Stimulated activated CD4-positive, alpha-beta T cell treated with anti-CD3 and anti-CD28 coated beads, Interleukin-12 subunit alpha, Interleukin-12 subunit beta, amount 100 ng/mL, for 48 hours (primary cell): ENCODE measurements at places on chromosomes 7 and 10.

GRCh38 chr7:138755842-138756590 lies 41.8 kb upstream of the TMEM213 start:
- DNase-seq, result no peak

DNA sequence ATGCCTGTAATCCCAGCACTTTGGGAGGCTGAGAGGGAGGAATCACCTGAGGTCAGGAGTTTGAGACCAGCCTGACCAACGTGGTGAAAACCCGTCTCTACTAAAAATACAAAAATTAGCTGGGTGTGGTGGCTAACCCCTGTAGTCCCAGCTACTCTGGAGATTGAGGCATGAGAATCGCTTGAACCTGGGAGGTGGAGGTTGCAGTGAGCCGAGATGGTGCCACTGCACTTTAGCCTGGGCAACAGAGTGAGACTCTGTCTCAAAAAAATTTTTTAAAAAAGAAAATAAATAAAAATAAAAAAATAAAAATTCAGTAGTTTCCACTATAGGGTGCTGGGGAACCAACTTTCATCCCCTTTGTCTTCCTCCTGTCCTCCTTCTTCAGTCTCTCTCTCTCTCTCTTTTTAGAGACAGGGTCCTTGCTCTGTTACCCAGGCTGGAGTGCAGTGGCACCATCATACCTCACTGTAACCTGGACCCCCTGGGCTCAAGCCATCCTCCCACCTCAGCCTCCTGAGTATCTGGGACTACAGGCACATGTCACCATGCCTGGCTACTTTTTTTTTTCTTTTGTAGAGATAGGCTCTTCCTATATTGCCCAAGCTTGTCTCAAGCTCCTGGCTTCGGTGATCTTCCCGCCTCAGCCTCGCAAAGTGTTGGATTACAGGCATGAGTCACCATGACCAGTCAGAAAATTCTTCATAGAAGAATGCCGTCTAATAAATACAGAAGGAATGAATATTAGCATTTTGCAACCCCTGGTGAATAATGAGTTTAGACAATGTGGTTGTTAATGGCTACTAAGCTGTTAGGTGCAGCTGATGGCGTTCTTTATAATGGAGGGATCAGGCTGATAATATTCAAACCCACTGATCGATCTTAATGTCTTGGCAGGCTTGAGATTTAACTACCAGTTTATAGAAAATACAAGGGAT lies 20.6 kb downstream of the RBM20 start:
- no peak for DNase-seq

DNA sequence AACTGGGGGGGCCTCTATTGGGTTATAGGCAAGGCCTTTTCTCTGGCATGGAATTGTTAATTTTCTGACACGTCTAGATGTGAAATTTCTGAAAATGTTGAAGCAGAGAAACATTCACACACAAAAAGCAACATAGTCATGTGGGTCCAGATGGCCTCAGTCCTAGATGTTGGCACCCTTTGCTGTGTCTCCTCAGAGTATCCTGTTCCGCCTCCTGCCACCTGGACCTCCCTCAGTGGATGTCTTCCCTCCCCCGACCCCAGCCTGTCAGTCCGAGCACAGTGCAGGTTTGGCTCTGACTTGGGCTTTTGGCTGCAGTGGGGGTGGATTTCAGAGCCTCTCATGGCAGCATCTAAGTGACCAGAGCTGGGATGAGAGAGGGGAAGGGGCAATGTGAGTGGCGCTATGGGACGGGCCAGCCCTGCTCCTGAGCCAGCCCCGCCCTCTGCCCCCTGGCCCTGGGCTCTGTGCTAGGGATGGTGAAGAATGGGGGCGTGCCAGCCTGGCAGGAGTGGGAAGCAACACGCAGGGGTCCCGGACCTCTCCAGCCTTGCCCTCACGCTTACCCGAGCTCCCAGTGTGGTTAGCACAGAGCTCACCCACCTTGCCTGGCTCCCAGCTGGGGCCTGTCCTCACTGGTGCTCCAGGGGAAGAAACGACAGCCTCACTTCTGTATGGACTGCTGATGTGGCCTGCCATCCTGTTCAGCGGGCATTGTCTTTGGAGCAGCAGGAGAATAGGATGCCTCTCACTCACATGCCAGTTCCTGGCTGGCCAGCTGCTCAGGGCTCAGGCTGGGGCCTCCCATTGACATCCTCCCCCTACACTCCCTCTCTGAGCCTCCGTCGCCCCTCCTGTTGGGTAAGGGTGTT lies 6.2 kb downstream of the ATP6V0E2 start:
- no peak for DNase-seq

DNA sequence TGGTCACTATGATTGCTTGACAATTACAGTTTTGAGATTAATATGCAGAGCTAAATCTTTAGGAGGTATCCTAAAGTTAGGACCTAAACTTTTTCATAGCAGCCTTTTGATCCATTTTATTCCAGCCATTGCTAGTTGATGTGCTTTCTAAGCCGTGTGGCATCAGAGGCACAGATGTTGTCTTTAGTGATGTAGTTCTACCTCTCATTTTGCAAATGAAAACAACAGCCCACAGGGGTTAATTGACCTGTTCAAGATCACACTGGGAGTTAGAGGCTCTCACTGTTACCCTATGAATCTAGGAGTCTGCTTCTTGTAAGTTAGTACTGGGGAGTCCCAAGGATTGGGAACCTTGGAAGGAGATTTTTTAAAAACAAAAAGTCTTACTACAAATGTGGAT lies 10.6 kb downstream of the AUTS2 start:
- no peak for DNase-seq

- no peak for DNase-seq
Observed at GRCh38 chr10:114095559-114096337, 52.1 kb downstream of the ADRB1 start.

GRCh38 chr10:987620-987869 lies 689 bp upstream of the GTPBP4 start:
- no peak for DNase-seq

GRCh38 chr7:107405559-107405958 lies 64.3 kb upstream of the GPR22 start:
- no peak for DNase-seq

DNA sequence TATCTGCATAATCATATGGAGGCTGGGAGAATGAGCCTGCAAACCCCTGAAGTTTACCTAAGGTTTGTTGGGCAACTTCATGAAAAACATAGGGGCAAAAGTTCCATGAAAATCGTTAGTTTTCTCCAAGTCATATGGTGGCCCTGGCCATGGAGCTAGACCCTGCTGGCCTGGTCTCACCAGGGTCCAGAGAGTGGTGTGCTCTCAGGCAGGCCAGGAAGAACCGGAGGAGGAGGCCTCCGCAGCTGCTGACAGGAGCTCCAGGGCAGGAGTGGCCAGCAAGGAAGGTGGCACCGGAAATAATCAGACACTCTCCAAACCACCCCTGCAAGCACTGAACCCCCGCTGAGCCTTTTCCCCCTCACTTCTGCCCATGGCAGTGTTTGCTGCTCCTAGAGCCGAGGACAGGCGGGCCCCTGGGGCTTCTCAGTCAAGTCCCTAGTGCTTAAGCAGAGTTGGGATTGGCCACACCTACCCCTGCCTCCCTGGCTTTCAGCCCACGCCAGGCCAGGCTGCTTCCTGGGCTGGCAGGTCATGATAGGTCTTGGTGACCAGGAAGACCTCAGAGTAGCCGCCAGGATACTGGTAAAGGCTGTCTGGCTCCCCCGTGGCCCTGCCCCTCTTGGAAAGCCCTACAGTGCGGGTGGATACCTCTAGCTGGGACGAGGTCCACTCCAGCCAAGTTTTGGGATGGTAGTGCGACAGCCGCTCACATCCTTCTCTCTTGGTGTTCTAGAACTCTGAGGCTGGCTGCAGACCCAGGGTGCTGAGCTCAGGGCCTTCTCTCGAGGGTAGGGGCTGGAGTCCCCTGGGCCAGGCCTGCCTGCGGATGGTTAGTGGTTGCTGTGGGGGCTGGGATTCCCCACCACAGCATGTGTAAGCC lies 242.8 kb downstream of the MGMT start:
- no peak for DNase-seq

DNA sequence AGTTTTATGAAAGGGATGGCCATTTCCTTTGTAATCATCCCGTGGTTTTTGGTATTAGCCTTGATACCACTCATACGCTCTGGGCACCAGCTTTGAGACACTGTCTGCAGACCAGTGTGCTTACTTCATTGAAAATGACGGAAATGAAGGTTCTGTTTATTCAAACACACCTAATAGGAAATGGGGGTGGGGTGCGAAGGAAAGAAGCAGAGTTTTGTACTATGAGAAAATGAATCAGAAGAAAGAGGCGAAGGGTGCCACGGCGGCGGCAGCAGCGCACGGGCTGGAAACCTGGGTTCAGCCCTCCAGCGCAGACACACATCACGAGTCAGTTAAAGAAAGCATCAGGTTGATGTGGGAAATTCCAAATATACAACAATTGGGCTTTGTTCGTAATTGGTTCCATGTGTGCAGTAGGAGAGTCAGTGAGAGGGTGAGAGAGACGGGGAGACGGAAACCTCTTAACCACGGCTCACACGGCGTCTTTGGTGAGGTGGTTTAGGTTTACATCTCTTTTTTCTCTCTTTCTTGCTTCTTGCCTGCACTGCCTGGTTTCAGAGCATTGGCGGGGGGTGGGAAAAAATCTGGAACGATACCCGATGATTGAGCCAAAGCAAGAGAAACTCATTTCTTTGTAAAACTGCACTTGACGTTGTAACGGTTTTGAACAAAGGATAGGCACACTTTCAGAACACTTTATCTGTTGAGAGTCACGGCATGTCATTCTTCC lies 321.2 kb downstream of the FRMD4A start:
- DNase-seq, result peak; percentile 60

GRCh38 chr10:17586821-17587234 lies 30.3 kb downstream of the HACD1 start:
- DNase-seq, result no peak

DNA sequence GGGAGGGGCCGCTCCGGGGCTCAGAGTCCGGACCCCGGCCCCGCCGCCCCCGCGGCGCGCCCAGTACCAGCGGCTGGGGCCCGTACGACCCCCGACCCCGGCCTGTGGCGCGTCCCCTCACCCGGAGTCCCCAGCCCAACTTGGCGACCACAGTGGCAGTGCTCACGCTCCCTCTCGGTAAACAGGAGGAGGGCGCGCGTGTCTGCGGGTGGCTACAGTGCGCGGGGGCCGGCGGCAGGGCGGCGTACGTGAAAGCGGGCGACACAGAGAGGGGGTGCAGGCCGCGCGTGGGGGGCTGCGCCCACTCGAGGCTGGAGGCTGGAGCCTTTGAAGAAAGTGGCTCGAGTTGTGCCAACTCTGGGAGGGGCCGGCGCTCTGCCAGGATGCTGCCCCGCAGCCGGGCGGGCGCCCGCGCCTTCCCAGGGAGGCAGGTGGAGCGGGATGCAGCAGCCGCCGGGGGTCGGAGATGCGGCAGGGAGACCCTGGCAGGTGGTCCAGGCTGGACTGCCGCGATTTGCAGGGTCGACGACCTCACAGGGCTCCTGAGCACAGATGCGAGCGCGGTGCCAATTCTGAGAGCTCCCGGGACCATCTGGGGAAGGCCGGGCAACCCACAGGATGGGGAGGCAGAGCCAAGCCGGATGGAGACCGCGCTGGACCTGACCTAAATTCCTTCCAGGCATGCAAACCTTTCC lies 655 bp downstream of the PTPRE start:
- no peak for DNase-seq

GRCh38 chr10:44316187-44316921 lies 68.5 kb downstream of the CXCL12 start:
- no peak for DNase-seq

GRCh38 chr7:134071355-134072331 lies 55.5 kb upstream of the LRGUK start:
- no peak for DNase-seq

DNA sequence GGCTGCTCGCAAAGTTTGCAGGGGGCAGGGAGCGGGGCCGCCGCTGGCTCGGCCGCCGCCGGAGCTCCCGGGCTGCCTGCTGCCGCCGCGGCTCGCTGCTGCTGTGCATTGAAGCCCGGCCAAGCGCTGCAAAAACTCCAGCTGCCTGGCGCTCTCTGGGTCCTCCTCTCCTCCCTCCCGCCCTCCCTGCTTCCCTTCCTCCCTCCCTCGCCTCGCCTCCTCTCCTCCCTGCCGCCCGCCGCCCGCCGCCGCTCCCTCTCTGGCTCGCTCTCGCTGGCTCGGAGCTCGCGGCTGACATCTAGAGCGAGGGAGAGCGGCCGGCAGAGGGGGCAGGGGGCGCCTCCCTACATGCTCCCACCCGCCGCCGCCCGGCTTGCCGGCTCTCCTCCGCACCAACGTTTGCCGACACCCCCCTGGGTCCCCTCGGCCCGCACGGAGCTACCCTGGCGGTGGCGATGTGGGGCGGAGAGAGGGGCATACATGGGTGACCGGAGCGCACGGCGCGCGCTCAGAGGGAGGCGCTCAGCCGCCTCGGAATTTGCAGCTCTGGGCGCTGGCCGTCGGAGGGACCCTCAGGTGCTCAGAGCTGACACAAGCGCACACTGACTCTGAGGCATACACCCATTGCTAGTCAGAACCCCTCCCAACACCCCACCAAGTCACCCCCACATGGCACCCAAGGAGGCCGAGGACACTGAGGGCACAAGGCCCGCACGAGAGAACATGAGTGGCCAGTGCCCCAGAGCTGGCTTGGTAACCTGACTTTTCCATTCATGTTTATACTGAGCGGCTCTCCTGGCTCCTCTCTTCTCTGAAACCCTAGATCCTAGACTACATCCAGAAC lies 1.2 kb upstream of the PLXNA4 start:
- DNase-seq, result no peak

GRCh38 chr7:22441157-22441556 lies 58.8 kb downstream of the STEAP1B start:
- DNase-seq, result no peak

GRCh38 chr10:98377001-98377400 lies 38.0 kb downstream of the PYROXD2 start:
- DNase-seq, result no peak

DNA sequence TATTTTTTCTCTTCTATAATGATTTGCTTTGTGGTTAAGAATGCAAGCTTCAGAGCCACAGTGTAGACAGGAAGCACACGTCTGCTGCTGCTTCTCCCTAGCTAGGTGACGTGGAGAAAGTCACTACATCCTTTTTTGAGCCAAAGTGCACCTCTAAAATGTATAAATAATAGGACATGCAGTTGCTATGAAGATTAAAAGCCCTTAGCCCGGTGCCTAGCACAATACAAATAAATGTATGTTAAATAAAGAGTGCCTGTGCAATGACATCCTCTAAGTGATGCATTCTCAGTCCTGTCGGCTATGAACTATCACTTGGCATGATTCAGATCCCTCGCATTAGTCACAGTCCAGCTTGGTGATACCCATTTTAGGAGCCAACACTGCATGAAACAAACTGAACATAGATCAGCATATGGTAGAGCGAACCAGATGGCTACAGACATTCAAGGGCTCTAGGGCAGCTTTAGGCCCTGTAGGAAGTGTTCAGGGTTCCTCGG lies 4.8 kb upstream of the TRDMT1 start:
- DNase-seq, result peak; percentile 55

GRCh38 chr7:143049362-143049761 lies 2.8 kb upstream of the OR6V1 start:
- DNase-seq, result no peak

GRCh38 chr7:43565786-43566185 lies 17.1 kb upstream of the STK17A start:
- DNase-seq, result no peak

GRCh38 chr10:9175200-9175599 lies 1120.7 kb downstream of the GATA3 start:
- DNase-seq, result no peak
